Activated CD4-positive, alpha-beta T cell treated with anti-CD3 and anti-CD28 coated beads, Interleukin-2, amount 10 ng/mL, durations not matched to agents 24 days and 14 days (primary cell): ENCODE measurements at places on chromosomes 5 and 9. TPM values are rescaled to one million over a fixed set of nuclear protein-coding genes. Genes with fewer than 3 reads are reported as not detected.

DNA sequence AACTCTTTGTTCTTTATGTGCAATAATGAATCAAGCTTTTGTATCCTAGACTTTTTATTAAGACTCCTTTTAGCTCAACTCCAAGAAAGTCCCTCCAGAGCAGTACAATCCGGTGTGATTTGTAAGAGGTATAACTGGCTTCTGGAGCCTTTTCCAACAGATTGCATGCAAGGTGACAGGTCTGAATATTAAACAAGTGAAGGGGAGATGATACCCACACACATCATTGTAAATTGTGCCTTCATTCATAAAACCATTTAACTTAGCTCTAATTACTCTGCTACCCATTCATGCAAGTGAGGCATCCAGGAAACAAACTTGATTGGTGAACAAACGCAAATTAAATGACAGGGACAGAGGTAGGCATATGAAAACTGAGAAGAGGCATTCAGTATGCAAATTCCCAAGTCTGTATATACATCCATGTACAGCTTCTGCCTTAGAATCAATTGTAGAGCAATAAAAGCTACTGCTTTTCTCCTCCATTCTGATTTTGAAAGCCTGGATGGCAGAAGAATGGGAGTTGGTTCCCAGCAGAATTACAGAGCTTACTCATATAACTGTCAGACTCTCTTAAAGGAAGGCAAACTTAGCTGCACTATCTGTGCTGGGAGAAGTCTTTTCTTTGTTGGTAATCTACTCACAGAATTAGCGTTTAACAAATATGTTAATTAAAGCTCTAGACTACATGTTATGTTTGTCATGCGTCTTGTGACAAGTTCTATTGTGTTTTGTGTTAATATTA is 261.0 kb upstream of the CDH6 start:
- H3K4me1 ChIP-seq: no peaks in the 10 kb centered on the region
- H3K36me3 ChIP-seq: no peaks in the 10 kb centered on the region
- no peaks in the 10 kb centered on the region for H3K27me3 ChIP-seq
- H3K27ac ChIP-seq: no peak overlapping the region

Gene PHF24
- total RNA-seq: 0.14 and 0.57 TPM in 2 replicates

GRCh38 chr5:31287985-31288384 is 94.5 kb downstream of the CDH6 start:
- H3K27me3 ChIP-seq: no peaks in the 10 kb centered on the region
- DNase-seq: no peak
- no peak overlapping the region for H3K27ac ChIP-seq

DNA sequence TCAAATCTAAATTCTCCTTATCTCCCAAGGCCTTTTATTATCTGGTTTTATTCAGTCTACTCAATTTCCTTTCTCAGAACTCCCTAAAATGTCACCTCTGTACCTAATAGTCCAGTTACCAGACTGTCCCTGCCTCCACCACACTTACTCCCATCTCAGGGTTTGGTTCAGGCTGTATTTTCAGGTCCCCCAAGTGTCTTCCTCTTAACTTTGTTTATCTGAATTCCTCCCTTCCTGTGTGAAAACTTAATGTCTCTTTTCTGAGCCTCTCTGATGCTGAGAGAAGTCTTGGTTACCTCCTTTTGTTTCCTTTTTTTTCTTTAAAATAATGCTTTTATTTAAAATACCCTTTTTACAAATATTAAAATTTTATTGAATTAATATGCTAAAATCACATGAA is 133.4 kb downstream of the PAM start:
- no peak overlapping the region for H3K4me3 ChIP-seq
- H3K36me3 ChIP-seq: peaks cover 5% of the 10 kb centered on the region
- no peak for DNase-seq
- H3K4me1 ChIP-seq: peaks cover 2% of the 10 kb centered on the region

Gene DND1
- total RNA-seq: 2.8 and 3.8 TPM in 2 replicates
